Stimulated activated naive CD8-positive, alpha-beta T cell treated with anti-CD3 and anti-CD28 coated beads, Interleukin-15, amount 100 ng/mL, for 72 hours (primary cell): ENCODE measurements at places on chromosomes 1 and 21.

DNA sequence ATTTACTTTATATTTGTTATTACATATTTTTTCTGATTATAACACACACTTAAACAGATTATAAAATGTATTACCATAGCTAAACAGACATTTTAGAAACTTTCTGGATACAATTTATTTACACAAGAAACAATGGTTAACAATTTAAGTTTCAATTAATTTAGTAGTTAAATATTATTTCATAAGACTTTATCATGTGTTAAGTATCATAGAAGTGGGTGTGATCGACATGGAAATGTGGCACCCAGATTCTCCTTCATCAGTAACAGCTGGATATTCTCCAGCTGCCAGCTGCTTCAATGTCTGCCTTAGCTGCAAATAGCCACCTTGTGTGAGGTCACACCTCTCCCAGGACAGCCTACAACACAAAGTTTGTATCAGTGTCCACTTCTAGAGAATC is 97.8 kb downstream of the KCNT2 start:
- no peak for DNase-seq

GRCh38 chr1:89125913-89126580 is at the start of gene GBP2:
Gene GBP2, minus strand, starts transcription at chr1:89126114. Its CDS starts 4,148 bp downstream, at chr1:89121966.
- DNase-seq, result peak; percentile 29

GRCh38 chr1:59241909-59242308 is 55.0 kb upstream of the FGGY start:
- DNase-seq, result no peak

DNA sequence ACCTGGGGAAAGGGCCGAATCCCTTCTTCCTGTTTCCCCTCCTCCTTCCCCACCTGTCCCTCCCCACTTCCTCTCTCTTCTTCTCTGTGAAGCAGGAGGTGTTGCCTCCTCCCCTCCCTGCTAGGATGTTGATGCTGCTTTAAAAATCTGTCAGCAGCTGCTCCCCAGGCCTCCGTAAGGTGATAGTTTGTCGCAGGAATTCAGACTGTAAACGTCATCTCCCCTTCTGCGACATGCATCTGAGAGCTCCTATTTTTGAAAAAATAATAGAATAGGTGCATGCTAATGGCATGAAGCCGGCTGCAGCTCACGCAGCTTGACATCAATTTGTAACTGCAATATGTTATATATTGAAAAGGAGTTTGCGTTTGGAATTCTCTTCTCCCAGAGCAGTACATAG is 70.1 kb downstream of the KAZN start:
- DNase-seq, result no peak

DNA sequence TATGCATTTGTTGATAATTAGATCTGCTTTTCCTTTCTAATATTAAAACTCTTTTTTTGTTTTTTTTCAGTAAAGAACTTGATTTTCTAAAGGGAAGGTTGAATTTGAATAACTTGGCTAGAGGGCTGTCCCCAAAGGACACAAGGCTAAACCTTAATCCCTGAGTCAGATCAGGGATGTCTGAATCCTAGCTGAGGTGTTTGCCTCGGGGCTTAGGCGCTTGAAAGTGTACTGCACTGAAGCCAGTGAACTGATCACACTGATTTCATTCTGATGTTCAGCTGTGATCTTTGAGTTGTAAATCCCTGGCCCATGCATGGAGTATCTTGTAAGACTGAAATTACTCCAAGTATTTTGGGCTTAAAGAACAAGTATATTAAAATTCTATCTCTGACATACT is 42.8 kb downstream of the MTR start:
- no peak for DNase-seq

DNA sequence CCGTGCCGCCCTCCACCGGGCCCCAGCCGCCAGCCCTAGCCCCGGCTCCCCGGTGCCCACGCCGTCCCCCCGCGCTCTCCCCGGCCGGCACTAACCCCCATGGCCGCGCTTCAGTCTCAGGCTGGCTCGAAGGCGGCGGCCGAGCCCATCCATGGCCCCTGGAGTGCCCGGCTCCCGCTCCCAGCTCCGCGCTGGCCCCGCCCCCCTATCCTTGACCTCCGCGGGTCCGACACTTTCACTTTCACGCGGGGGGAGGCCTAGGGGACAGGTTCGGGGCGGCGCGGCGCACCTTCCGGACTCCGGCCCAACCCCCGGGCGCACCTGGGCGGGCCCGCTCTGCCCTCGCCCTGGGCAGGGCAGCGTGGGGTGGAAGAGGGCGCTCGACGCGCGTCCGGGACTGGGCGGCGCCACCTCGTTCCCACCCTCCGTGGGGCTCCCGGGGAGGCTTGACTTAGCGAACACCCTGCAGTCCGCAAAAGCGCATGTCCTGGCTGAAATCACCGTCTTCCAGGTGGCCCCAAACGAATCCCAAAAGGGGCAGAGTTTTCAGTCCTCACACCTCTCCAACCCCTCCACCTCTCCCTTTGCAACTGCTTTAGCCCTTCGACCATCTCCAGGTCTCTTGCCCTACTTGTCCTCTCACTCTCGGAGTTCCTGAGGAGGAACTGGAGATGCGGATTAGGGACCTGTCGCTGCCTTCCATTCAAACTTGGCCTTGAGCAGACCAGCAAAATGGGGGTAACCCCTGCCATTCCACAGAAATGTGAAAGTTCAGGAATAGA is 3.9 kb upstream of the DENND2D start:
- peak; percentile 78 for DNase-seq

- DNase-seq, result peak; percentile 47
Measured at GRCh38 chr21:34707876-34708325, 39.1 kb downstream of the CLIC6 start.

DNA sequence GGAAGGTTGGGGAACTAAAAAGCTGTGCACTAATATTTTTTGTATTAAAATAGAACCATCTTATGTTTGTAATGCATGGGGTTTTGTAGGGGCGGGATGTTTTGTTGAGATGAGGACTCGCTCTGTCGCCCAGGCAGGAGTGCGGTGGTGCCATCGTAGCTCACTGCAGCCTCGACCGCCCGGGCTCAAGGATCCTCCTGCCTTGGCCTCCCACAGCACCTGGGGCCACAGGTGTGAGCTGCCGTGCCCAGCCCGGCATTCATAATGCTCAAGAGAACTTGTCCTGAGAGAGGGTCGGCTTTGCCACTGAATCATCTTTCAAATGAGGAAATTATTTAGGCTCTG is 3.0 kb upstream of the C1orf159 start:
- no peak for DNase-seq

DNA sequence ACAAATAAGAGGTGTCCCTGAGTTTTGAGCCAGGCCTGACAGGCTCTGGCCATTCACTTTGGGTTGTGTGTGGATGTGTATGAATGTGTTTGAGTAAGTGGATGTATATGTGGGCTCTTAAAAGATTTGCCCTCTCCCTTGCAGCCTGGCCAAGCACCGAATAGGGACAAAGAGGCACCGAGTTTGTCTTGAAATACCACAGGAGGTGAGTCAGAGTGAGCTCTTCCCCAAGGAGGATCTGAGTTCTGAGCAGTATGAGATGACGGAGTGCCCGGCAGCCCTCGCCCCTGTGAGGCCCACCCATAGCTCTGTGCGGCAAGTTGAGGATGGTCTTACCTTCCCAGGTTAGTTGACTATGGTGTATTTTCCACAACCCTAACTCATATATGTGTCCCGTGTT is 19.0 kb downstream of the KDM4A start:
- no peak for DNase-seq

DNA sequence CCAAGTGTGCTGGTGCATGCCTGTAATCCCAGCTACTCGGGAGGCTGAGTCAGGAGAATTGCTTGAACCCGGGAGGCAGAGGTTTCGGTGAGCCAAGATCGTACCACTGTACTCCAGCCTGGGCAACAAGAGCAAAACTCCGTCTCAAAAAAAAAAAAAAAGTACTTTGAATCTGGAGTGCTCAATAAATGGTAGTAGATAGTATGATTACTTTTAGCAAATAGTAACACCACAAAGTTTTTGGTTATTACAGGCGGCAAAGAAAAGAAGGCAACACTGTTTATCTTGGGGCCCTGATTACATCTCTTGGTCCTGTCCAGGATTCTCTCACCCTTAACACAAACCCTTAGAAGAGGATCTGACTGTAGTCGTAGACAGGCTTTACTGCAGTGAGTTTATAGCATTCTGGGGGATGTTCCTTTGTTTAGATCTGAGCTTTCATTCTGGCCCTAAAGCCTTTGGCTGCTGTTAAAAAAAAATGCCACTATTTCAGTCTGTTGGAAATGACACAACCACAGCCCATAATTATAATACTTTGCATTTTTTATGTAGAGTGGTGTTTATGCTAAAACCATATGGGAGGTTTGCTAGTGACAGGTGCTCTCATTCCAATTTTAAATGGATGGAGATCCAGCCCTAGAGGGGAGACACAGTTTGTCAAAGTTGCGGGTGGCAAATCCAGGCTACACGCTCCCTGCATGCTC is 79.7 kb upstream of the SLC2A1 start:
- DNase-seq, result no peak

GRCh38 chr21:37458669-37459276 is 92.2 kb downstream of the DYRK1A start:
- DNase-seq, result no peak

- DNase-seq, result no peak
Measured at GRCh38 chr1:164141797-164142196, 417.2 kb upstream of the PBX1 start.

DNA sequence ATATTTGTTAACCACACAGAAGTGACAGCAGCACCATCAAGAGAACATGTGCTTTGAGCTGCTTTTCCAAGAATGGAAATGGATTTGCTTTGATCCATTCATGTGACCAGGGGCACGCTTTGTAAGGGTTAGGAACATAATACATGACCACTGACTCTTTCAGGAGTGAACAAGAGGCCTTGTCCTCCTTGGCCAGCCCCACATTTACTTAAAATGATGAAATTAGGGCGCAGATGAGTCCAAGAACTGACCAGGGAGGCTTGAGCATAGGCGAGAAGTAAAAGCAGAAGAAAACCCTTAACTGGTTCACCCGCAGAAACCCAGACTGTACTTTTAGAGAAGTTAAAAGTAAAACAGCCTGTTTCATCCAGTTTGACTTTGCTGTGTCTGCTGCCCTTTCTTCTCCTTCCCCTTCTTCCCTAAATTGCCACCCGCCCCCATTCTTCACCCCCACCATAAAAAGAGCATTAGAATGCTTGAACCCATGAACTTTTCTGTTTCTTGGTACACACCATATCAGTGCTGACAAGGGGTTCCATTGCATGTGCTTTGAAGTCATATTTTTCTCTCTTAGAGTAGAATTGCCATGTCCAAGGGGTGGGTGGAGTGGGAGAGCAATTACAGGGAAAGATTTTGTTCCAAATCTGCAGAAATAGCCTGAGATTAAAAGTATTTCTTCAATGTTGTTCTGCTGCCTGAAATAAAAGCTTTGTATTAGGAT is 2.6 kb upstream of the GLUL start:
- DNase-seq, result no peak

GRCh38 chr1:6262555-6263420 is 1.9 kb upstream of the GPR153 start:
- DNase-seq, result no peak

GRCh38 chr1:58045094-58045705 is 501.3 kb downstream of the OMA1 start:
- no peak for DNase-seq

GRCh38 chr21:25405984-25406383 is 201.3 kb downstream of the MRPL39 start:
- no peak for DNase-seq

- DNase-seq, result no peak
Measured at GRCh38 chr1:151942882-151943281, 33.6 kb upstream of the THEM4 start.

GRCh38 chr21:38878379-38879179 is 72.8 kb downstream of the ETS2 start:
- DNase-seq, result no peak

DNA sequence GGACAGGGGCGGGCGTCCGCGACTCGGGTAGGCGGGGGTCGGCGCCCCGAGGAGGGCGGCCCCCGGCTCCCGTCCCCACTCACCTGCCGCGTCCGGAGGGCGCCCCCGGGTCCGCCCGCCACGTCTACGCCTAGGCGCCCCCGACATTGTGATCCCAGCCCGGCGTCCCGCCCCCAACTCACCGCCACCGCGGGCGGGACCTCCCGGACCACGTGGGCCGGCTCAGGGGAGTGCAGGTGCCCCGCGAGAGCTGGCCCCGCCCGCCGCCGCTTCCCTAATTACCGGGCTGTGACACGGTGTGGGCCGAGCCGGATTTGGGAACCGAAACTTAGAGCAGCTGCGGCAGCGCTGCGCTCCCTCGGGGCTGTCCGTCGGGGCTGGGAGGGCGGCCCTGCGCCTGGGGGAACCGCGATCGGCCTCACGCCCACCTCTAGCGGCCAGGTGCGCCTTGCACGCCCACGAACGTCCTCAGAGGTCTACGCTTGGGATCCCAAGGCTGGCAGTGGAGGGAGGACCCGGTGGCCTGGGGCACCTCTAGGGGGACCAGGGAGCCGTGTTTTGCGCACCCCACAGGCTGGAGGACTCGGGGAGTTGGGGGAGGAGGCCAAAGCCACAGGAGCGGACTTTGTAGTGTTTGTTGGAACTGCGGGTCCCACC is 521 bp upstream of the NADK start:
- peak; percentile 86 for DNase-seq

- DNase-seq, result no peak
Measured at GRCh38 chr1:211599250-211599649, 20.3 kb upstream of the SLC30A1 start.

- DNase-seq, result no peak
Measured at GRCh38 chr1:234585330-234586055, 24.5 kb downstream of the IRF2BP2 start.

DNA sequence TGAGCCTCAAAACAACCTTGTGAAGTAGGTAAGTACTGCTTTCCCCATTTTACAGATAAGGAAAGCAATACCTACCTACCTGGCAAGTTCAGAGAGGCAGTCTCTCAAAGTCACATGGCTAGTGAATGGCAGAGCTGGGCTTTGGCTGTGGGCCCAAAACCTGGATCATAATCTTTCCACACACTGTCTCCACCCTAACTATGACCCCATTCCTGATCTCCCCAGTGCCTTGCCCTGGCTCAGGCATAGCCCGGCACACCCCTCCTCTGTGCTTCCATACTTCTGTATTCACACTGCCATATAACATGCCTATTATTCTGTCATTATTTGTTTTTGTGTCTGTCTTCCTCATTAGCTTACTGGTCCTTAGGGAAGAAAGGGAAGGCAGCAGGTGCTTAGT is 15.9 kb downstream of the GNG12 start:
- DNase-seq, result no peak

GRCh38 chr1:37038227-37039093 is 4.1 kb upstream of the GRIK3 start:
- no peak for DNase-seq

GRCh38 chr1:150548632-150549495 is at the start of gene ADAMTSL4:
Gene ADAMTSL4, plus strand, starts transcription at chr1:150549408. Its CDS starts 2,881 bp downstream, at chr1:150552289.
- DNase-seq, result peak; percentile 54

- DNase-seq, result no peak
Measured at GRCh38 chr1:101200513-101200912, 36.3 kb upstream of the S1PR1 start.
